ENCODE measurements at places on chromosomes 12 and 14.
A peak's percentile ranks its signal among the peaks of the same experiment; 100 is the strongest.

GRCh38 chr12:8742501-8742900, 44.7 kb downstream of the RIMKLB start:
- DNase-seq: no peak

DNA sequence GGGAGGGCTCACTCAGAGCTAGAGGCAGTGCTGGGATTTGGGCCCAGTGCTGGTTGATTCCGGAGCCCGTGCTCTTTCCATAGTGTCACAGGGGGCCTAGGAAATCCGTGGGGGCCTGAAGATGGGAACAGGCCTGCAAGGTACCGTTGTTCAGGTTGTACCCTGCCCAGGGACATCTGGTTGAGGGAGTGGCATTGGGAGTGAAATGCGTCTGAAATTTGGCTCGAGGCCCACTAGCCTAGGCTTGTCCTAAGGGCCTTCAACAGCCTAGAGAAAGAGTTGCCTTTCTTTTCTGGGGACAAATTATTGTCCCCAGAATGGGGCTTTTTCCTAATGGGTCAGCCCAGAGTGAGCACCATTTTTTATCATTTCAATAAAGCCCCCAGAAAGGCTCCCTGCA, 26.4 kb upstream of the FAM222A start:
- no peak for DNase-seq

DNA sequence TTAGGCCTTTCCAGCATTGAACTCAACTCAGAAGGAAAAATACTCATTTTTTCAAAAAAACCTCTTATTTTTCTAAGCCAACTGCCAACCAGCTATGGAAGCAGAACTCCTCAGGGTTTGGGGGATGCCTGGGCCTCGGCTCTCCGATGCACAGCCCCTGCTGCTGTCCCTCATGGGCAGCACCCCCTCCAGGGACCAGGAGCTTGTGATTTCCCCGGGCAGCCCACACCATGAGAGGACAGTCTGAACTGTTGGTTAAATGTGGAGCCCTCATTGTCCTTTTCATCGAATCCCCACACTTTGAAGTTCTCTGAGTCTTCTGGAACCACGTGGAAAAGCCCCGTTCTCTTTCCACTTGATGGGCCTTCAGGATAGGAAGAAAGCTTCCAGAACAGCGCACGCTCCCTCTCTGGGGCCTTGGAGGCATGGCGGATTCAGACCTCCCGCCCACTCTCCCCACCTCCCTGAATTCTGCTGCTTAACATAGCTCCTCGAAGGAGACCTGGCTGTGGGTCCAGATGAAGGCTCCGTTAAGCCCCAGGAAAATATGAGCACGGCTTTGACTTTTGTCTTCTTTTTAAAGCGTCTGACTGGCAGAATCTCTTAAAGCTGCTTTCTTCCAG, 156.6 kb downstream of the CALM1 start:
- DNase-seq: no peak

GRCh38 chr12:50765095-50765911, 1.4 kb downstream of the ATF1 start:
- DNase-seq: peak; percentile 38

DNA sequence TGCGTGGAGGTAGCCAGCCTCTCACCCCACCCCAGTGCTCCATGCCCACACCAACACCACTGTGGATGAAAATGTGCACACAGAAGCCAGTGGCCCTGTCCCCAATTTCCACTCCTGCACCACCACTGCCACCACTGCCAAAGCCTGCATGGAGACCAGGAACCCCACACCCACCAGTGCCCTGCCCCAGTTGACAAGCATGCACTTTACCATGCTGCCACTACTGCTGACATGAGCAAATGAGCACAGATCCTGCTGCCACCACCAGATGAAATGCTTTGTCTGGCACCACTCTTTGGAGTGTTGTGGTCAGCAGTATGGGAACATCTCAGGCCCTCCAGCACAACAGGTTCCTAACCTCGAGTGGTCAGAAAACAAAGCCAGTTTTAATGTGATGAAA, 104.1 kb downstream of the ATXN7L3B start:
- no peak for DNase-seq

Data from activated CD4-positive, alpha-beta T cell treated with anti-CD3 and anti-CD28 coated beads for 4 hours (primary cell).